T-cell (primary cell): ENCODE measurements at places on chromosomes 2 and 18. TPM values are rescaled to one million over a fixed set of nuclear protein-coding genes. Genes with fewer than 3 reads are reported as not detected.

DNA sequence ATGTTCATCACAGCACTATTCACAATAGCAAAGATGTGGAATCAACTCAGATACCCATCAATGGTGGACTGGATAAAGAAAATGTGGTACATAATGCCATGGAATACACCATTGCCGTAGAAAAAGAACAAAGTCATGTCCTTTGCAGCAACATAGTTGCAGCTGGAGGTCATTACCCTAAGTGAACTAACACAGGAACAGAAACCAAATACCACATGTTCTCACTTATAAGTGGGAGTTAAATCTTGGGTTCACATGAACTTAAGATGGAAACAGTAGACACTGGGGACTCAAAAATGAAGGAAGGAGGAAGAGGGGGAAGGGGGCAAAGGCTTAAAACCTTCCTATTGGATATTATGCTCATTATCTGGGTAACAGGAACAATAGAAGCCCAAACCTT lies 228.1 kb upstream of the RAB6C start:
- no peak overlapping the region for H3K27ac ChIP-seq
- H3K27me3 ChIP-seq: peaks cover 14% of the 10 kb centered on the region
- no peak overlapping the region for H3K4me3 ChIP-seq
- no peaks in the 10 kb centered on the region for H3K36me3 ChIP-seq
- no peaks in the 10 kb centered on the region for H3K4me1 ChIP-seq
- DNase-seq: no peak

DNA sequence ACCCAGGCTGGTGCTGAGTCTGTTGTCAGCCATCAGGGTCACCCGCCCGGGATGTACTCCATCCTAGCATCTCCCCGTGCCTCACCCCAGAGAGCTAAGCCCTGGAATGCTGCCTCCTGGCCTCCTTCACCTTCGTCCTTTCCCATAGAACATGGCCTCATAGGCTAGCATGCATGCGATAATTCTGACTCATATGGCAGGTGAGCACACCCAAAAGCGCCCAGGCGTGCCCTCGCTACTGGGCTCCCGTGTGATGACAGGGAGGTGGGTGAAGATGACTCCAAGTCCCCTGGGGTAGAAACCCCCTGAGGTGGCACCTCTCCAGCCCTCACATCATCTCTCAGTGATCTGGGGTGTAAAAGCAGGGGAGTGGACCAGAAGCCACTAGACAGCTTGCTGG lies 7.3 kb downstream of the SPR start:
- no peaks in the 10 kb centered on the region for H3K4me1 ChIP-seq
- H3K36me3 ChIP-seq: no peaks in the 10 kb centered on the region
- H3K27me3 ChIP-seq: peaks cover 70% of the 10 kb centered on the region

- no peak overlapping the region for H3K27ac ChIP-seq
- no peaks in the 10 kb centered on the region for H3K36me3 ChIP-seq
- no peak overlapping the region for H3K4me3 ChIP-seq
- H3K4me1 ChIP-seq: no peaks in the 10 kb centered on the region
- no peak for DNase-seq
Measured at GRCh38 chr2:217409949-217410680, 550.3 kb upstream of the TNP1 start.

Gene RNU2-63P
- 18.7 TPM for total RNA-seq

DNA sequence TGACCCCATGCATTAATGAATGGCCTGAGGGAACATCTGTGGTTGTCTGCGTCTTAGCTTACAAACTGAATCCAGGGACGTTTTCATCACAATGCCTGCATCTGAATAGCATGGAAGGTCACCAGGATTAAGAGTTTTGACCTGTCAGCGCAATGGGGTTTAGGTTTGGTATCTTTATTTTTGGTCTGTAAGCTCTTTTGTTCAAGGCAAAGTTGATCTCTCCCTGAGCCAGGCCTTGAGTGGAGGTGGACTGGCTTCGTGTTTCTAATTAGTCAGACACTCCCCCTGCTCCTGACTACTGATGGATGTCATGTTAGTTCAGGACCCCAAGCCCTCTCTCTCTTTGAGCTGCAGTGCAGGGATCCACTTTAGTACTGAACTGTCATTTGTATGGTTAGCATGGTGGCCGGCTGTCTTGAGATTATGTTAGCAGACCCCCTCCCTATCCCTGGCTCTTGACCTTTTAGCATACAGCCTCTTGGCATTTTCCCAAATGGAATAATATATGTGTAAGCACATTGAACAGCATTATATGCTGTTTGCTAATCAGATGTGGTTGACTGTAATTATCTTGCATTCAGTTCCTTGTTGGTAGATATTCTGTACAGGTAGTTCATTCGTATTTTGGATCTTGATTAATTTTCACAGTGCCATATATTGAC lies 59.2 kb downstream of the LYPD6 start:
- no peak overlapping the region for H3K27ac ChIP-seq
- H3K4me3 ChIP-seq: no peak overlapping the region
- H3K4me1 ChIP-seq: no peaks in the 10 kb centered on the region
- no peak for DNase-seq
- no peaks in the 10 kb centered on the region for H3K27me3 ChIP-seq
- H3K36me3 ChIP-seq: no peaks in the 10 kb centered on the region

DNA sequence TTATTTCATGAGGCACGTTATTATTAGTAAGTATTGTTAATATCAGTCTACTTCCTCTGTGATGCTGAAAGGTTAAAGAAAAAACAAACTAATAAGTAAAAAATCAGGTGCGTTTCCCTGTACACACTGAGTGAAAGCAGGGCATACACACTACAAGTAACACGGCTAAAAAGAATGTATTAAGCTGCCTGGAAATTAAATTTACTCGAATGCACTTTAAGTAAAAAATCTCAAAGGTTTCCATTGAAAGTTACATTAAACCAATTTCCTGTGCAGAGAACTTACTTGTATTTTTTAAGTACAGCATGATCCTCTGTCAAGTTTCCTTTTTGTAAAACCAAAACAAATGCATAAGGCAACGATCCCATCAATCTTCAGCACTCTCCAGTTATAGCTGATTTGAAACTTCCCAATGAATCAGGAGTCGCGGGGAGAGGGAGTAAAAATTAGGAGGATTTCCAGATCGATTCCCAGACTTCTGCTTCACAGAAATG lies 633 bp downstream of the BCL2 start:
- H3K36me3 ChIP-seq: no peaks in the 10 kb centered on the region
- no peak for DNase-seq
- H3K4me3 ChIP-seq: peak overlapping the region; percentile 96
- no peaks in the 10 kb centered on the region for H3K27me3 ChIP-seq
- peak overlapping the region; percentile 60 for H3K27ac ChIP-seq

DNA sequence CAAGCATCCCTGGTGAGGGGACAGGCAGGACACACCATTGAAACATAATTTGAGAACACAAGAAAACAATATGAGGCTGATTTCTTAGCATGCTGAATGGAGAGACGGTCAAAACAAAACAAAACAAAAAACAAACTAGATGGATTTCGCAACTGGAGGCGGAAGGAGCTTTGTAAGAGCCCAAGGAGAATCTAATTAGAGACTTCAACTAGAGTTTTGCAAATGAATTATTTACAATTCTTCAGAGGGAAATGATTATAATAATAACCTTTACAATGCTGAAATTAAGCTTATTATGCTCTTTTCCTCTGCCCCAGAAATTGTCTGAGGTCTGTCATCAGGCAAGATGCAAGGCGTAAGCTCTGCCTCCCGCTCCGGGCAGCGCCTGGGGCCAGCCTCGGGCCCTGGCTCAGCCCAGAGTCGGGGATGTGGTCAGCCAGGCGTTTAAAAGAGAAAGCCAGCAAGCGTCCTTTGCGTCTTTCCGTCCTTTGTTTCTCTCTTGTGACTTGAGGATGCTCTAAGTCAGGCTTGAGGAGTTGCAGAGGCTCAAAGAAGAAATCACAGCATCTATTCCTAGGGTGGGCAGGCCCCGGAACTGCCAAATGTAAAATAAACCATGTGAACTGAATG lies 139.6 kb downstream of the TWIST2 start:
- no peak overlapping the region for H3K27ac ChIP-seq
- no peak overlapping the region for H3K4me3 ChIP-seq
- H3K36me3 ChIP-seq: no peaks in the 10 kb centered on the region
- H3K4me1 ChIP-seq: no peaks in the 10 kb centered on the region

Gene DSC2
- not detected for total RNA-seq

Gene AFF3
- total RNA-seq: 23.5 TPM

DNA sequence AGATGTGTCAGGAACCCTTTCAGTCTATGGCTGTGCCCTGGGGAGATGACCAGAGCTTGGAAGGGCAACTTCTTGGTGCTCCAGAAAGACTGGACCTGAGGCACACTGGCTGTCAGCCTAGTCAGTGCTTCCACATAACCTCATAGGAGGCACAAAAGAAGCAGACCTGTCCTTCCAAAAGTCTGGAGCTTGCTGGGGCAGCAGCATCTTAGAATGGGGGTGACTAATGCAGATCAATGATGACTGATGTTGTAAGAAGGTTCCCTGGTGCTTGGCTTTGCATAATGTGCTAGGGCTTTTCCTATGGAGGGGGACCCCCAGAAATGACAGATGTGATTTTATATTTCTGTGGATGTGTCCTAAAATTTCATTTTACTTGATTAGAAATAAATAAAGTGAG lies 255.7 kb upstream of the THUMPD2 start:
- no peaks in the 10 kb centered on the region for H3K36me3 ChIP-seq
- no peaks in the 10 kb centered on the region for H3K27me3 ChIP-seq
- H3K4me1 ChIP-seq: no peaks in the 10 kb centered on the region
- DNase-seq: no peak

DNA sequence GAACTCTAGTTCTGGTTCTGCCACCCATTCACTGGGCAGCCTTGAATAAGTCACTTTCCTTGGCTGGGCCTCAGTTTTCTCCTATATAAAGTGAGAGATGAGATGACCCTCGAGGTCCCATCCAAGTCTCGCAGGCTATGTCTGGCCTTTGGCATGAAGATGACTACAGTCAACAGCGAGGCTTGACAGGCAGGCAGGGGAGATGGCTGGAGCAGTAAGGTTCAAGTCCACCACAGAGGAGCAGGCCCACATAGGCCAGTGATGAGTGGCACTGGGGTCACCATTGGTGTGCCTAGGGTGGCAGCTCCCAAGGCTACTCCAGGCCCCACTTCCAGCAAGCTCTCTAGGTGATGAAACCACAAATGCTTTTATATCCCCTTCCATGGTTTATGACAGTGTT lies 161.4 kb downstream of the ZFP36L2 start:
- no peaks in the 10 kb centered on the region for H3K36me3 ChIP-seq
- no peak overlapping the region for H3K27ac ChIP-seq
- DNase-seq: no peak
- no peak overlapping the region for H3K4me3 ChIP-seq
